Skeletal muscle cell (primary cell): ENCODE measurements at places on chromosomes 4 and X.

- DNase-seq, result peak; percentile 39
Observed at GRCh38 chrX:129665916-129666644, 11.3 kb upstream of the APLN start.

DNA sequence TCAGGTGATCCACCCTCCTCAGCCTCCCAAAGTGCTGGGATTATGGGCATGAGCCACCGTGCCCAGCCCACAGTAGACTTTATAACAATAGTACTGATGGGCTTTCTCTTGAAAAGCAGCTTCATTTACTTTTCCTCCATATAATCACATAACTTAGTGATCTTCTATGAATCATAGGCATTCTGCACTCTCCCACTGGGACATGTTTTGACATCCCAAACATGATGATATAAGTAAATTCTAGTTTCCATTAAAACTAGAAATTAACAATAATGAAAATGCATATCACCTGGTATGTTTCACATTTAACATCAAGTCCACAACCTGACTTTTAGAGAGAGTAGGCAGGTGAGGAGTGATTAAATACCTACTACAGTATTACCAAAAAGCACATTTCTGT lies 96.5 kb downstream of the CAMK2D start:
- DNase-seq, result no peak

GRCh38 chrX:132015875-132016274 lies 7.2 kb upstream of the STK26 start:
- DNase-seq, result no peak

DNA sequence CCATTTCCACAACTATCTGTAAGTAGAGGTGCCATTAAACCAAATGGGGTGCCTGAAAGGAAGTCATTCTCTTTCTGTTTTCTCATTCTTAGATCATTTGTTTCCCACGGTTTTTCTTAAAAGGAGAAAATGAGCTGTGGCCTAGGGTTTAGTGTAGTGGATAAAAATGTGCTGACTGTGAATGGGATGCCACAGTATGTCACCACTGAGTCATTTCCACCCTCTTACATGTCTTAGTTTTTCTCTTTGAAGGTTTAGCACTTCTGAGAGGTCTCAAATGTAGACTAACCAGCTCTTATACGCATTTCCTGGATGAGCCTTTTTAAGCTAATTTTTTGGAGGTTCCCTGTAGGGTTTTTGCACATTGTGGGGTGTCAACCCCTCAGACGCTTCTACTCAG lies 244.5 kb upstream of the SPANXN1 start:
- peak; percentile 25 for DNase-seq

GRCh38 chr4:171117457-171117856 lies 695.7 kb upstream of the GALNTL6 start:
- no peak for DNase-seq

DNA sequence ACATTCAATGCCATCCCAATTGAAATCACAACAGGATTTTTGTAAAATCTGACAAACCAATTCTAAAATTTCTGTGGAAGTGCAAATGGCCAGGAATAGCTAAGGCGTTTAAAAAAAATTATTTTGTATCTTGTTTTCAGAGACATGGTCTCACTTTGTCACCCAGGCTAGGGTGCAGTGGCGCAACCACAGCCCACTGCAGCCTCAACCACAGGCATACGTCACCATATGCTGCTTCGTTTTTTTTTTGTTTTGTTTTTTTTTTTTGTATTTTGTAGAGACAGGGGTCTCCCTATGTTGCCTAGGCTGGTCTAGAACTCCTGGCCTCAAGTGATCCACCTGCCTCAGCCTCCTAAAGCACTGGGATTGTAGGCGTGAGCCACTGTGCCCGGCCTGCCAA lies 24.5 kb downstream of the ZNF41 start:
- no peak for DNase-seq

DNA sequence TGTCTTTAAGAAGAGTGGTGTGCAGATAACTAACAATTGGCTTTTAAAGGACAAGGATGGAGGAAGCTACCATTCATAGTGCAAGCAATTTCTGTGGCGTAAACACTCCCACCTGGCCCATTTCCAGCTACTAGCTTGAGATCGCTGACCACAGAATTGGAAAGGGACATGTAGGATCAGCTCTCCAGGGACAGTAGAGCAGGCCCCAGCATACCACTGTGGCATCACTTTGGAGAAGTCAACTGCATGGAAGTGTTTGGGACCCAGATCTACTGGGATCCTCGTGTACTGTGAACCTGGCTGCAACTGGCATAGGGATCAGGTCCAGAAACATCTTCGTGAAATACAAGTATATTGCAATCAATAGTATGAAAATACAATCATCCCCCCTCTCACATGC lies 515.0 kb downstream of the INPP4B start:
- DNase-seq, result no peak

DNA sequence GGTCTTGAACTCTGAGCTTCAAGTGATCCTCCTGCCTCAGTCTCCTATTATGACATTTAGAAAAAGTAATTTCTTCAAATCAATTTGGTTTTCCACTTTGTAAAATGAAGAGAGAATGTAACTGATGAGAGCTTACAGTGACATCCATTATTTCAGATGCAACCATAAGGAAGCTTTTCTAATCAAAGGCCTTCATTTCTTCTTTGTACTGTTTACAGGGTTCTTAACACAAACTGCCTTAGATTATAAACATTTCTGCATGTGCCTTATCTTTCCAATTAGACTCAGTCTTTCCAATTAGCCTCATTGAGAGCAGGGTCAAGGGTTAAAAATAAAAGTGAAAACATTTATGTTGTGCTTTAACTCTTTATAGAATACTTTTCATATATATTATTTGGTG lies 71.8 kb downstream of the WWC2 start:
- no peak for DNase-seq

DNA sequence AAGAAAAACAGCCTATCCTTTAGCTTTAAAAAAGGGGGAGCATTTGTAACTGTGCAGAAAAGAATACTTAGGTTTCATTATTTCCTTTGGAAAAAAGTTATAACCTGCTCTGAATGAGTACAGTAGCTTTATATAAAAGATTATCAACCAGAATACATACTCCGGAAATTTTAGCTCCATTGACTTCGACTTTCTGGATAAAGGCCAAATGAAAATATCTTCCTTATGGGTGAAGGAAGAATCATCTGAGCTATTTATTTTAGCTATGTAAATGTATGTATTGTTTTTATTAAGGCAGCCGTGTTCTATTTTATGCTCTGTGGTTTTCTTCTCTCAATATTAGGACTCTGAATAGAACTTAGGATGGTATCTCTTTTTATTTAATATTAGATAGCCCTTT lies 69.0 kb upstream of the ETNPPL start:
- no peak for DNase-seq

GRCh38 chrX:101605728-101606127 lies 12.1 kb downstream of the ARMCX6 start:
- DNase-seq, result no peak

DNA sequence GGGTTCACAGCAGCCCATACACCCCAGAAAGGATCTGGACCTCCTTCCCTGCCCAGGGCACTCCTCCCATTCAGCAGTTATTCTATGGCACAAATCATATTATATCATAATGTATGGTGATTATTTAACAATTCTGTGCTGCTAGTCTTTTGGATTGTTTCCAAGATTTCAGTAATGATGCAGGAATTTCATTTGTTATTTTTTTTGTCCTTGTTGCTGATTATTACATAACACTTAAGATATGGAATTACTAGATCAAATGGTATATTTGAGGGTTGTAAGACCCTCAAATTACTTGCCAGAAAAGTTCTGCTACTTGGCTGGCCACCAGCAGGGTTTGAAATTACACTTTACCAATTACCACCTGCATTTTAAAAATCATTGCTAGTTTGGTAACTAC lies 36.4 kb downstream of the QDPR start:
- DNase-seq, result no peak
